ENCODE measurements at places on chromosomes 4 and X.

- no peak for DNase-seq
These were observed 82.1 kb upstream of the IQCM start for GRCh38 chr4:149897783-149898182.

DNA sequence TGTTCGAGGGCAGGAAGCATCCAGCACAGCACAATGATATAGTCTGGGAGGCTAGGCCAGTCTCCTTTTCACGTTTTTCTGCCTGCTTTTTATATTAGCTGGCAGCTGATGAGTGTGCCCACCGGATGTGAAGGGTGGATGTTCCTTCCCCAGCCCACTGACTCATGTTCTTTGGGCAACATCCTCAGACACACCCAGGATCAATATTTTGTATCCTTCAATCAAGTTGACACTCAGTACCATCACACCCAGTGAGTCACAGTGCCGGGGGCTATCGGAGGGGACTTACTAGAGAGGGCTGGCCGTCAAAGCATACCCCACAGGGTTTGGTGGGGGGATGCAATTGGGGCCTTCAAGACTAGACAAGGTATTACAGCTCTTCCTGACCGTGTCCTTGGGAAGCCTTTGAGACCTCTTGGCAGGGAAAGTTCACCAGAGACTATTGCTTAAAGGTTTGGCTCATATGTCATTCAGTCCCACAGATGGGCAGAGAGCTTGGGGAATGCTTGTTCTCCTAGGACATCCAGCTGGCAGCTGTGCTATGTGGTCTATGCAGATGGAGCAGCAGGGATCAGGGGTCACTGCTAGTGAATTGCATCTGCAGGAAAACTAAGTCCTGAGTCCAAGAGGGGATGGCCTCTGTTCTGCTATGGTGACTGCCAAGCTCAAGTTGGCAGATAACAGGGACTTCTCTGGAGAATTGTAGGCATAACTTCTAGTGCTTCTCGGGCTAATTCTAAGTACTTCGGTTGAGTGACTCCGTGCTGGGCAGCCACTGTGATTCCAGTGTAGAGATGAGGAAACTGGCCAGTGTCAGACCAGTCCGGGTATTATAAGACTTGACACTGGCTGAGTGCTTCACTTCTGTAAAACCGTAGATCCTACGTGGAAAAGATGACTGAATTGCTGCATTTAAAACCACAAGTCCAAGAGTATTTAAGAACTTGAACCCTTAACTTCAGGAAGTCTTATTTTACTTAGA is 12.9 kb upstream of the WDR1 start:
- DNase-seq: peak; percentile 26

GRCh38 chr4:81724925-81725329 is 253.2 kb upstream of the RASGEF1B start:
- no peak for DNase-seq

GRCh38 chrX:15202454-15203177 is 67.3 kb downstream of the ASB9 start:
- DNase-seq: no peak

- no peak for DNase-seq
These were observed 1.6 kb downstream of the SPARCL1 start for GRCh38 chr4:87527431-87528220.

GRCh38 chrX:85964744-85965143 is 82.6 kb downstream of the CHM start:
- DNase-seq: no peak

GRCh38 chr4:44563496-44563895 is 87.9 kb downstream of the YIPF7 start:
- no peak for DNase-seq

GRCh38 chr4:148443512-148444295 is 1.5 kb upstream of the NR3C2 start:
- no peak for DNase-seq

DNA sequence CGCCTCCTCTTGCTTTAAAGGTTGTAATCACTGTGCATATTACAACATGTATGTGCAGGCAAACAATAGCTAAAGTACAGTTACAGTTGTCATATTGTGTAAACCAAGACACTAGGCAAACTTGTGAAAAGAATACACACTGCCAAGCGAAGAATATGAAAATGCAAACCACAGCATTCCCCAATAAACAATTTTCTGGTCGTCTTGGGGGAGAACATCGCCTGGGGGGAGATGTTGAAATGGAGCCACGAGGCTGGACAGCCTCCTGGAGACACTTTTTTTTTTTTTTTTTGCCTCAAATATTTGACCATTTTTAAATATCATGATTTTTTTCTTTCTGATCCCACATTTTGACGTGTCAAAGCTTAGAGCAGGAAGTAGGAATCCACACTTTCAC is 51.7 kb upstream of the PDLIM3 start:
- no peak for DNase-seq

GRCh38 chr4:20323991-20324390 is 72.3 kb downstream of the SLIT2 start:
- no peak for DNase-seq

DNA sequence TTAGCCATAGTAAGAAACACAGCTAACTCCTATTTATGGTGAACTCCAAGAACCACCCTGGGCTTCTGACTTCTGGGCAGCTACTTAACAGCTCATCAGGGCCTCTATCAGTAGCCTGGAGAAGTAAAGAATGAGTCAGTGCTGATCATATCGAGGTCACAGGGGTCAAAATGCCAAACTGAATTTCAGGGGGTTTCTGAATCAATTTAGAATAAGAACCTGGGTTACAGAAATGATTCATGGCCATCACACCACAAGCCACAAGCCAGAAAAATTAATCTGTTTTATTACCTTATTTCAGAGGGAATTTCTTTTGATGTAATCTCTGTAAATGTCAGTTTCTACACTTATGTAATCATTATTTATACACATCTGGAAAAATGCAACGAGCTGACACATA is 64.4 kb downstream of the CHST7 start:
- peak; percentile 0 for DNase-seq

DNA sequence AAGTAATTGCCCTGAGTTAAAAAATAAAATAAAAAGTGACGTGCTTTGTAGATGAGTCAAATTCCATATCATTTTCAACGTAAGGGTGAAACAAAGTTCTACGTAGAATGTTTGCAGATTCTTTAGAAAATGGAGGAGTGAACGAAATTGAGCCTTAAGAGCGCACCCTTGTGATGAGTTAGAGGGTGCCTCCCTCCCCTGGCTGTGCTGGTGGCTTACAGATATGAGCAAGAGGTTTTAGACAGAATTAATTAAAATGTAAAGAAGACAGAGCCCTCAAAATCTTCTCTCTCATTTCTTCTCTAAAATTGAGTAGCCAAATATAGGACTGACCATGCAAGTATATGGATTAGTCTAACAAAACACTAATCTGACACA is 30.2 kb upstream of the LGI2 start:
- DNase-seq: no peak

GRCh38 chrX:48698306-48698705 is 1.8 kb downstream of the SUV39H1 start:
- DNase-seq: no peak

DNA sequence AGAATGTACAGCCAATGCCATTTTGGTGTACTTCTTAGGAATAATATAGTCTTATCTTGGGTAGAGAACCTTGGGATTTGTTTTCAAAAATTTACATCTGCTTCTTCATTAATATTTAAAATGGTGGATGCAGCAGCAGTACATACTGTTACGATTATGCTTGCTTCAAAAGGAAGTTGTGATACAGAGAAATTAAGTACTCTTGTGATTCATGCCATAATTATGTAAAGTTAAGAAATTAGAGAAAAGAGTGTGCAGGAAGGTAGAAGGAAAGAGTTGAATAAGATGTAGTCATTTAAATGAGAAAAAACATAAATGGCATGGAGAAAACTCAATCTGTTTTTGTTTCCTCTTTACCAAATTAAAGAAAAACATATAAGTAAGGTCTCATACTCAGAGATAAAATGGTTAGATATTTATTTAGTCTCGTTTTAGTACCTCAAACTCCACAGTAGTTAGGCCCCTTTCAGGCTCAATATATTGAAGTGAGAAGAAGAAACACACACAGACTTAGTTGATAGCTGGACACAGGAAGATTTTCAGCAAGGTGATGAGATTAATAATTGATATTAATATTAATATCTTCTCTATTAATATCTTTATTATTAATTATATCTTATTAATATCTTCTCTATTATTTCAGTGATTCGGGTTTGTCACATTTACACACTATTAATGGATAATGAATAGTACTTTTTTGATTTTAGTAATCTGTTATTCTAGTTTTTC is 70.1 kb upstream of the HPGD start:
- no peak for DNase-seq

Measured in T1000 (cell line).